NCI-H774 (cell line): ENCODE measurements at places on chromosomes 2 and 18.

- DNase-seq: no peak
Measured at GRCh38 chr2:68375582-68375981, 10.5 kb downstream of the PLEK start.

DNA sequence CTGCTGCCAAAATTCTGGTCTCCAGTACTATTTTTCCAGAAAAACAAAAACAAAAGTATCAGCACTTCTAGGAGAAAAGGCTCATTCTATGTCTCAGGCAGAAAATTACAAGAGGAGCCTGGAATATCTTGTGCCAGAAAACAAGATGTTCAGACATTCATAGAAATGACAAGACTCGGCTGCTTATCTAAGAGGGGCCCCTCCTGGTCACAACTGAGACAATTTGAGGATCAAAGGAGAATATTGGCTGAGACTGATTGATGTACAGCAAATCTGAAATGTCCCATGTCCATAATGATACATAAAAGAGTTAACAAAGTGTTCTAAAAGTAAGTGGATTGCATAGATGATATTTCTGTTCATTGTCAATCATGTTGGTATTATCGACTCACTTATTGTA lies 2.4 kb upstream of the RPS7 start:
- no peak for DNase-seq

DNA sequence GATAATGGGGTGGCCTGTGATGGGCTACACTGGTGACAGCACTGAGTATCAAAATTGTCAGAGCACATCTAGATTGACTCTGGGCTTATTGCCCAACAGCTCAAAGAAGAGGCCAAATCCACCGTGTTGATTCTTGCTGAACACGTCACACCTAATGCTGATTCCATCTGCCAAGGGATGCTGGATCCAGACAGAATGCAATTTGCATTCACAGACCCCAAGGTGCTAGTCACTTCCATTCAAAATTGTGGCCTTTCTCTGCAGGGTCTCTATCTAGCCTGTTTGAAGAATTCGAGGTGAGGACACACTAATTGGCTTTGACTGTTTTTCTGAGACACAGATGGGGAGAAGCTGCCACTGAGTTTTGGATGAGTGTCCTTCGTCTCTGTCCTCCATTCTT lies 13.5 kb upstream of the GPR39 start:
- DNase-seq: no peak

DNA sequence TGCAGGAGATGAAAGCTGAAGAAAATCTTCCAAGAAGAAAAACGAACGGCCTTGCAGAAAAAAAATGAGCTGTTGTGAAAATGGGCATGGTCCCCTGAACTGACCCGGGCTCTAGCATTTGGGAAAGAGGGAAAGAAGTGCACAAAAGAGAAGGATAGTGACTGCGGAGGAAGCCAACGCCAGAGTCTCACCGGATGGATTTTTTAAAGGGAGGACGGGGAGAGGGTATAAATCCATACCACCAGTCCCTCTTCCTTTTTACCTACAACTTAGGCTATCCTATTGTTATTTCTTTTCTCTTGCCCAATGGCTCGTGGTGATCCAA lies 601 bp downstream of the WDR35 start:
- no peak for DNase-seq

DNA sequence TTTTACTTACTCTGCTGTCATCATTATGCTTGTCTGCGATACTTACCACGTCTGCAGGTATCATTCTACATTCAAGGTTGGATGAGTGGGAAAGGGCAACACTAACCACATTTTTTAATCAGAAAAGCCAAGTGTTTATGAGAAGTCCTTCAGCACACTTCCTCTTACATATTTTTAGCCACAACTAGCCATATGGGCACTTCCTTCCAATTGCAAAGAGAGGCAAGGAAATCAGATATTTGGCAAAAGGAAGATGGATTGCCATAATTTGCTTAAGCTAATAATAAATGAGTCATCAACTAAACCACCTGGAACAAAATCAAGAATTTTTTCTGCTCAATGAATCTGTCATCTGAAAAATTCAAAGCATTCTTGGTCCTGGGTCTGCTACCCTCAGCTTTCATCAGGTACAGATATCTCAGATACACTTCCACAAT lies 16.7 kb upstream of the MRO start:
- peak; percentile 5 for DNase-seq

GRCh38 chr2:42826231-42826630 lies 33.8 kb upstream of the HAAO start:
- DNase-seq: no peak

DNA sequence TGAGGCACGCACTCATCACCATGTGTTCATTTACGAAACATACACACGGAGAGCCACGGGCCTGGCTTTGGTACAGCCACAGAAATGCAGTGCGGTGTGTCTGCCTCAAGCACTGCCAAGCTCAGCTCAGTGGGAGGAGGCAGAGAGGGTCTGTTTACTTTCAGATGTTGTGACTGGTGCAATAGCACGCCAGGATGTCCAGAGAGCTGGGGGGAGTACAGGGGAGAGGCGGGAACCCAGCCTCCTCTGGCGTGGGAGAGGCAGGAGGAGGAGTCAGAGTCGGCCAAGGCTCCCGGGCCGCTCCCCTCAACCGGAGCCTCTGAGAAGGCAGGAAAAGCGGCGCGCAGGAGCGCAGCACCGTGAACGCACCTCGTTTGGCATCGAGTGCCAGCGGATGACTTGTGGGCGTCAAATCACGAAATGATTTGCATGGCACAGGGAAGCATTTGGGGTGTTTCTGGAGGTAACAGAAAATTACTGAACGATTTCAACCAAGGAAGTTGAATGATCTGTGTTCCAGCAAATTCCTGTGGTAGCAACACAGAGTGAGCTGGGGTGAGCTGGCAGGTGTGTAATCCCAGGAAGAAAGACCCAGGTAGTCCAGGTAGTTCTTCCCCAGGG lies 143.0 kb downstream of the ZNF516 start:
- DNase-seq: peak; percentile 61

GRCh38 chr2:174072069-174072468 lies 106.9 kb upstream of the SP3 start:
- no peak for DNase-seq

- no peak for DNase-seq
Measured at GRCh38 chr2:1694371-1695271, 49.7 kb downstream of the PXDN start.

- no peak for DNase-seq
Measured at GRCh38 chr2:239225871-239226561, 174.8 kb downstream of the HDAC4 start.

GRCh38 chr2:55482186-55482884 lies 37.2 kb upstream of the CFAP36 start:
- peak; percentile 24 for DNase-seq

DNA sequence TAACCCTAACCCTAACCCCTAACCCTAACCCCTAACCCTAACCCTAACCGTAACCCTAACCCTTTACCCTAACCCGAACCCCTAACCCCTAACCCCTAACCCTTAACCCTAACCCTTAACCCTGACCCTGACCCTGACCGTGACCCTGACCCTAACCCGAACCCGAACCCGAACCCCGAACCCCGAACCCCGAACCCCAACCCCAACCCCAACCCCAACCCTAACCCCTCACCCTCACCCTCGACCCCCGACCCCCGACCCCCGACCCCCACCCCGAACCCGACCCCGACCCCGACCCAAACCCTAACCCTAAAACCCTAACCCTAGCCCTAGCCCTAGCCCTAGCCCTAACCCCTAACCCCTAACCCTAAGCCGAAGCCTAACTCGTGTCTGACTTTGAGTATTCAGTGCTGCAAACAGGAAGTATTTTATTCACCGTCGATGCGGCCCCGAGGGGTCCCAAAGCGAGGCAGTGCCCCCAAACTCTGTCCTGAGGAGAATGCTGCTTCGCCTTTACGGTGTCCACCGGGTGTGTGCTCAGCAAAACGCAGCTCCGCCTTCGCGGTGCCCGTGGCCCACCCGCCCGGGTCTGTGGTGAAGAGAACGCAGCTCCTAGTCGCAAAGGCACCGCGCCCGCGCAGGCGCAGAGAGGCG lies 36.0 kb downstream of the FAM110C start:
- DNase-seq: no peak

DNA sequence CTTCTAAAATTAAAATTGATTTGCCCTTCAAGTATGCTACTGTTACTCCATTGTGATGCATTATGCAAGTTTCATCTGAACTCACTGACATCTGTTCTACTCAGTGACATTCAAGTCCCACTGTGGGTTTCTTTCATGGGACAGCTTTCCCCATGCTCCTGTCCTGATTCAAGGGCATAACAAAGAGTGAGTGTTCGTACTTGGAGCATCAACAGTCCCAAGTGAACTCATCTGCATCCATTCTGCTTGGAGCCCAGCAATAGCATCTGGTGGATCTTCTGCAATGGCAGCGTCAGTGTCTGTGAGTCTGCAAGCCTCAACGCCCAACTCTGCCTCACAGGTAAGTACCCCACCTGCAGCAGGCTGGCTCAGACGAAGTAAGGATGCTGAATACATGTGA lies 27.5 kb downstream of the BUB1 start:
- no peak for DNase-seq

- DNase-seq: no peak
Measured at GRCh38 chr2:156687715-156688114, 251.5 kb downstream of the GPD2 start.

- no peak for DNase-seq
Measured at GRCh38 chr2:65357095-65357958, 75.1 kb downstream of the SPRED2 start.

- no peak for DNase-seq
Measured at GRCh38 chr2:135709992-135710391, 31.7 kb upstream of the UBXN4 start.

- no peak for DNase-seq
Measured at GRCh38 chr2:54728669-54729120, 5.2 kb downstream of the EML6 start.

DNA sequence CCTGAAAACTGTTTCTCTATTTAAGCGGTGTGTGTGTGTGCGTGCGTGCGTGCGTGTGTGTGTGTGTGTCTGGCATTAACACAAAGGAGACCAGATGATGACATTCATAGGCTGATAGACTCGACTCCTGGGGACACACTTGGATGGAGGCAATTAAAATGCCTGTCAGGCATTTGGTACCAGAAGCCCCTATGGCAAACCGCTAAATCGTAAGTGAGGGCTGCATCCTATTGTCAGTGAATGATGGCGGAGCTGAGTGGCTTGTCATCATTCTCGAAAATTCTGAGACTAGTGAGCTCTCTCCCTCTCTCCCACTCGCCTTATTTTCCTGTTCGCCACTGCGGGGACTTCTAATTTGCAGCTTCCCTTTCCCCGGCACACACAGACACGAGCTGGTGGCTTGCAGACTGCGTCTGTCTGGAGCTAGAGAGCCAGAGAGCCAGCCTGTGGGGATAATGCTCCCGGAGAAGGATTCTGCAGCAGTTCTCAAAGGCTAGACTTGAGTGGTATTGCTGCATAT lies 155.4 kb downstream of the MAP2 start:
- DNase-seq: no peak

DNA sequence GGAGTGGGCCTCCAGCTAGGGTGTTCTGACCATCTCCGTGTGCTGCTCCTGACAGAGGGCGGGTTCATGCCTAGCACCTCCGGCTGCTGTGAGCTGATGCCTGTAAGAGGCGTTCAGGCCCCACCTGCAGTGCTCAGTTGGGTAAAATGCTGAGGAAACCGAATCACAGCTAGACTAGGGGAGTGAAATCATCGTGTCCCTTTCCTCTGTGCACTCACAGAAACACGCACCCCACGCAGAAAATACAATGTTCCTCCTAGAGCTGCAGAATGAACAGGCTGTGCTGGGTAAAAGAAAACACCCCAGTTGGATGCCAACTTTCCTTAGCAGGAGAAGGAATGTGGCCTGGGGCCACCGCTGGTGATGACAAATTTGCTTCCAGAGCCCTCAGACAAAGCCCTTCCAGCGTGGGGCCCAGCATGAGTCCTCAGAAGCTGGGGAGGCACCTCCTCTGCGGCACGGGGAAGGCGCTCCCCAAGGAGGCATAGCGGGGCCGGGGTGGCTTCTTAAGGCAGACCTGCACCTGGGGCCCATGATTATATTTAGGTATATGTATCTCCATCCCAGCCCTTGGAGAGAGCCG lies 16.3 kb upstream of the ARHGEF4 start:
- DNase-seq: no peak

DNA sequence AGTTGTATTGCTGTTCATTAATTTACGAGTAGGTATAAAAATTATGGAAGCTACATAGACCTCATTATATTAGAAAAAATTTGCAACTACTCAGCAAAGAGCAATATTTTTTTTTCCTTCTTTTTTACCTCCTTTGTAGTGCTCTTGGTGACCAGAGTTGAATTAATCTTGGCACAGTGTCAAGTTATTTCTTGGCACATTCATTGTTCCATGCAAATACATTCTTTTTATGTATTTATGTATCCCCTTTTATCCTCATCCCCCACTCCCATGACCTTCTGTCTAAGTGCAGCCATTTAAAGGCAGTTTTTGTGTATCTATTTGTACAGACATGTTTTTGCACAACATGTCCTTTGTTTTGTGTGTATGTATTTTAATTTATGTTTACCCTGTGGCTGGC lies 224.5 kb downstream of the CCDC102B start:
- no peak for DNase-seq

- no peak for DNase-seq
Measured at GRCh38 chr2:10236571-10237391, 65.9 kb upstream of the HPCAL1 start.

- DNase-seq: no peak
Measured at GRCh38 chr2:164436131-164436530, 185.2 kb downstream of the GRB14 start.

DNA sequence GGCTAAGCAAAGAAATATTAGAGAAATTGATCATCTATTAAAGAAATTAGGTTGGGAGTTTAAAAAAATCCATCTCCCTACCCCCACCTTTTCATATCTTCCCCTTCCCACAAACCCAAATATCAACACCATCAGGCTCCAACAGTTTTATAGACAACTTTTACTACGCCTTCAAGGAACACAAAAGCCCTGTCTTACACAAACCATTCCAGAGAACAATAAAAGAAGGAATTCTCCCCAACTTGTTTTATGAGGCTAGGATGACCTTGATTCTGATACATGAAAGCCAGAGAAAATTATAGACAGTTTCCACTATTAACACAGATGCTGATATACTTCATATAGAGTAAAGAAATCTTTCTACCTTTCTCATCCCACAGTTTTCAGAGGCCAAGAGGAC lies 211.6 kb downstream of the OSR1 start:
- no peak for DNase-seq

DNA sequence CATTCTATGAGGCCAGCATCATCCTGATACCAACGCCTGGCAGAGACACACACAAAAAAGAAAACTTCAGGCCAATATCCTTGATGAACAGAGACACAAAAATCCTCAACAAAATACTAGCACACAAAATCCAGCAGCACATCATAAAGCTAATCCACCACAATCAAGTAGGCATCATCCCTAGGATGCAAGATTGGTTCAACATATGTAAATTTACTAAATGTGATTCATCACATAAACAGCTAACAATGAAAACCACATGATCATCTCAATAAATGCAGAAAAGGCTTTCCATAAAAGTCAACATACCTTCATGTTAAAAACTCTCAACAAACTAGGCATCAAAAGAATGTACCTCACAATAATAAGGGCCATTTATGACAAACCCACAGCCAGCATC lies 65.3 kb downstream of the WDPCP start:
- DNase-seq: no peak

DNA sequence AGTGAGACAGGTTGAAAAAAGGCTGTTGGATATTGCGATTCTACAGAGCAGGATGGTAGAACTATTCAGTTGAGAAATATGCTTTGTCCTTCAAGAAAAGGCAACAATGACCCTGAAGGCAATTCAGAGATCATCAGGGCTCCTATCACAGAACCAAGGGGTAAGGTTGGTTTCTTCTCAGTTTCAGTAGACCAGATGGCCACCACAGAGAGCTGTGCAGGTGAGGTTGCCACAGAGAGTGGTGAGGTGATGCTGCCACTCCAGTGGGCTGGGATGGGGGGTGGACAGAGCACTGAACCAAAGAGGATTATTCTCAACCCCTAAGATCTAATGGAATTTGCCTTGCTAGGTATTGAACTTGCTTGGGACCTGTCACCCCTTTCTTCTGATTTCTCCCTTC lies 64.6 kb upstream of the ZBTB7C start:
- no peak for DNase-seq
